ENCODE measurements at places on chromosomes 3 and 15.

DNA sequence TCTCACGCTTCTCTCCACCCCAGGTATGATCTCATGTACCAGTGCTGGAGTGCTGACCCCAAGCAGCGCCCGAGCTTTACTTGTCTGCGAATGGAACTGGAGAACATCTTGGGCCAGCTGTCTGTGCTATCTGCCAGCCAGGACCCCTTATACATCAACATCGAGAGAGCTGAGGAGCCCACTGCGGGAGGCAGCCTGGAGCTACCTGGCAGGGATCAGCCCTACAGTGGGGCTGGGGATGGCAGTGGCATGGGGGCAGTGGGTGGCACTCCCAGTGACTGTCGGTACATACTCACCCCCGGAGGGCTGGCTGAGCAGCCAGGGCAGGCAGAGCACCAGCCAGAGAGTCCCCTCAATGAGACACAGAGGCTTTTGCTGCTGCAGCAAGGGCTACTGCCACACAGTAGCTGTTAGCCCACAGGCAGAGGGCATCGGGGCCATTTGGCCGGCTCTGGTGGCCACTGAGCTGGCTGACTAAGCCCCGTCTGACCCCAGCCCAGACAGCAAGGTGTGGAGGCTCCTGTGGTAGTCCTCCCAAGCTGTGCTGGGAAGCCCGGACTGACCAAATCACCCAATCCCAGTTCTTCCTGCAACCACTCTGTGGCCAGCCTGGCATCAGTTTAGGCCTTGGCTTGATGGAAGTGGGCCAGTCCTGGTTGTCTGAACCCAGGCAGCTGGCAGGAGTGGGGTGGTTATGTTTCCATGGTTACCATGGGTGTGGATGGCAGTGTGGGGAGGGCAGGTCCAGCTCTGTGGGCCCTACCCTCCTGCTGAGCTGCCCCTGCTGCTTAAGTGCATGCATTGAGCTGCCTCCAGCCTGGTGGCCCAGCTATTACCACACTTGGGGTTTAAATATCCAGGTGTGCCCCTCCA is 19.1 kb downstream of the TYRO3 start:
- DNase-seq: no peak

DNA sequence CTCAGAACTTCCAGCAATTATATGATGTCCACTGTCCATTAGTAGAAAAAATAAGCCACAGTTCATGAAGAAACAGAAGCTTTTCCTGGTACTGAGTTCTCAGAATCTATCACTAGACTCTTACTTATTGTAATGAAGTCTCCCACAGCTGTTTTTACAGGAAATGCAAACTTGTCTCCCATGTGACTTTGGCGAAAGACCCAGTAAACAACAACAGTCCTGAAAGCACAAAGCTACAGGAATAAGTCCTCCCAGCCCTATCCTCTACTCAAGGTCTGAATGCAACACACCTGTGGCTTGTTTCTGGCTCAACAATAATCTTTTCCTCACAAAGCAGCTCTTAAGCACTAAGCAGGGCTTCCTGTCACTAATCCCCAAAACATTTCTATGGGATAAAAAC is 55.9 kb downstream of the EOMES start:
- DNase-seq: no peak

DNA sequence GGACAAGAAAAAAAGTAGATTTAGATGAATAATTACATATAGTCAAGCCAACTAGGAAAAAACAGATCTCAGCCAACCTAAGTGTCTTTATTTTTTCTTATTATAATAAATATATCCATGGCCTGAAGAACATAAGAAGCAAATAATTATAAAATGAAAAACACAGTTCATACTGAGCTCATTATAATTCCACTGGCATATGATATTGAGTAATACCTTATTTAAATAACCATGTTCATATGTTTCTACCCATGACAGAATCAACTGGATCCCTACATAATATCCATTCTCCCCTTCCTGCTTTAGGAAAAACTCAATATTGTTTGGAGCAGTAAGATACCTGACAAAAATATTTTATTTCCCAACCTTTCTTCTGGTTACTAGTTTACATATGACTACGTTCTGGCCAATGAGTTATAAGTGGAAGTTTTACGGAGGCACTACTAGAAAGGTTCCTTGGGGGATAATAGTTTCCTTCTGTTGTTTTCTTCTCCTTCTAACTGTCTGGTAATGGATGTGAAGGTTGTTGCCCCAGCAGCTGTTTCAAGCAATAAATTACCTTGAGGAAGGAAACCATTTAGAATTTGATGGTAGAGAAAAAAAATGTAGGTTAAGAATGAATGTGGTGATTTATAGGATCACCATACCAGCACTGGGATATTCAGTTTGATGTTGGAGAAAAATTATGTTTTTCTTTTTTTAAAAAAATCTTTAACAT is 184.1 kb upstream of the MBNL1 start:
- DNase-seq: no peak

- DNase-seq: no peak
Observed at GRCh38 chr3:190525634-190526033, 11.7 kb downstream of the IL1RAP start.

DNA sequence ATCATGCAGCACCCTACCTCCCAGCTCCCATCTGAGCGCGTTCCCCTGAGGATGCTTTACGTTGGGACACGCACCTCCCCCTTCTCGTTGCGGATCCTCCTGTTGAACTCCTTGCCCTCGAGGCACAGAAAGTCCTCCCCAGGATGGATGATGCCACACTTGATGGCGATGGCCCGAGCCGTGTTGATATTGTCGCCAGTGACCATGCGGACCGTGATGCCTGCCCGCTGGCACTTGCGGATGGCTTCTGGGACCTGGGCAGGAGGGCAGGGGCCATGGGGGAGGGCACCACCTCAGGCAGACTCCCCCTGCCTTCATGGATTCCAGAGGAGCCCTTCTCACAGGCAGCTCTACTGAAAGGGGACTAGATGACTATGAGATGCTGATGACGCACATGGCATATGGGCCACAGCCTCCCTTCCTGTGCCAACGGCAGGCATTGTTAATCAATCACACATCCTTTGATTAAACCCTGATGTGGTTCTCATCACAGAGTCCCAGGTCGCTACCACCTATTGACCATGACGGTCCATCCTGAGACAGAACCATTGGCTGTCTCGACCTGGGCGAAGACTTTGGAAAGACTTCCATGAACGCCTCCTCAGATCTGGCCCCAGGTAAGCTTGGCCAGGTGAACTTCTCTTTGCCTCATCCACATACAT is 29.5 kb upstream of the SEC13 start:
- DNase-seq: no peak

DNA sequence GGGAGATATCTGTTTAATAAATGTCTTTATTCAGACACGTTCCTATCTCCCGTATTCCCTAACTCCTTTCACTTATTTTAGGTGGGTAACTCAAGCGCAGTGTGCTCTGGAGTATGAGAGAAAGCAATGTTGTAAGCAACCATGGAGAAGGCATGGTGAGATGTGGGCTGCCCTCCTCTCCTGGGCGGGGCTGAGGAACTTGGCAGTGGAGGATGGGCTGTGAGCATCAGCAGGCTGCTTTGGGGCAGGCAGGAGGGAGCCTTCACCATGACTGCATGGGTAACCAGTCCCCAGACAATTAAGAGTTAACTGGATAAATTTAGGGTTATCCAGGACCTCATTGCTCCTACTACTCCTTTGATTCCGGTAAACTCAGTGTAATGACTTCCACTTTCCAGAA is 126.1 kb downstream of the RORA start:
- DNase-seq: no peak

GRCh38 chr3:189593581-189593980 is 37.6 kb upstream of the TP63 start:
- DNase-seq: no peak

DNA sequence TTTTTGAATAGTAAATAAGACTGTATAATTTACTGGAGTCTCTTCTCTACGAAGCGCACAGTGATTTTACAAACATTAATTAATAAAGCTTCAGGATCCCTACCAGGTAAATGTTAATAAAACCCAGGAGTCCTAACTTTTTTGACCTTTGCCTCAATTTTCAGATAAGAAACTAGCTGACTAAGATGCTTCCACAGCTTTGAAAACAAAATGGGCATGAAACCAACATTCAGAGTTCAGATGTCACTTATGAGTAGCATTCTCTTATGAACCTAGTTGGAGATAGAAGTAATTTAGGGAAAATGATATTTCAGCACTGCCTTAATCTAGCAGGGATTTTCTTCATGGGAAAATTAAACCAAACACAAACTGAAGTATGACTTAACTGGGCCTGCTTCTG is 13.0 kb upstream of the FHIT start:
- DNase-seq: no peak

DNA sequence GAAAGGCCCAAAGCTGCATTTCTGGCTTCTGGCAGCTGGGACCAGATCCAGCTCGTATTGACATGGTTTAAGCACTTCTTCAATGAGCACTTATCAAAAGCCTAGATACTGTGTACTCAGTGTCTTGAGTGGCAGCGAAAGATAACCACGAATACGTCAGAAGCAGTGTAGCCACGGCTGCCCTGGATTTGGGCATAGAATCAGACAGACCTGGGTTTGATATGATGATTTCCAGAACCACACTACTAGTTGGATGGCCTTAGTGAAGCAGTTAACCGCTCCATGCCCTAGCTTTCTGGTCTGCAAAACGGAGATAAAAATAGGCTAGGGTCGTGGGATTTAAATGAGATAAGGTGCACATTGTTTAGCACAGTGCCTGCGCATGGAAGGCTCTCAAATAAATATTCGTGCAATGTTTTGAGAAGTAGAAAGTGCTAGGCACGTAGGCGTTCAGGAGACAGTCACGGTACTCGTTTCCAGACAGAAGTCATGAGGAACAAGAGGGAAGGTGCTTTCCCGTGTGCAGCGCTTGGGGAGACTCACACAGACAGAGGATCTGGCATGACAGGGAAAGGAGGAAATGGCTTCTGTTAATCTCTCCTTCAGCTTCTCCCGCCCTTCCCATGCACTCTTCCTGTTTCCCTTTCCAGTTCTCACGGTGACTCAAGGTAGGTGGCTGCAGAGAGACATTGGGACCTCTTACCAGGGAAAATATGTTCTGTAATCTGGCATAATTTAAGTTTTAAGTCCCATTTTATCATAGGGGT is 70.3 kb downstream of the CCNL1 start:
- DNase-seq: peak; percentile 65

DNA sequence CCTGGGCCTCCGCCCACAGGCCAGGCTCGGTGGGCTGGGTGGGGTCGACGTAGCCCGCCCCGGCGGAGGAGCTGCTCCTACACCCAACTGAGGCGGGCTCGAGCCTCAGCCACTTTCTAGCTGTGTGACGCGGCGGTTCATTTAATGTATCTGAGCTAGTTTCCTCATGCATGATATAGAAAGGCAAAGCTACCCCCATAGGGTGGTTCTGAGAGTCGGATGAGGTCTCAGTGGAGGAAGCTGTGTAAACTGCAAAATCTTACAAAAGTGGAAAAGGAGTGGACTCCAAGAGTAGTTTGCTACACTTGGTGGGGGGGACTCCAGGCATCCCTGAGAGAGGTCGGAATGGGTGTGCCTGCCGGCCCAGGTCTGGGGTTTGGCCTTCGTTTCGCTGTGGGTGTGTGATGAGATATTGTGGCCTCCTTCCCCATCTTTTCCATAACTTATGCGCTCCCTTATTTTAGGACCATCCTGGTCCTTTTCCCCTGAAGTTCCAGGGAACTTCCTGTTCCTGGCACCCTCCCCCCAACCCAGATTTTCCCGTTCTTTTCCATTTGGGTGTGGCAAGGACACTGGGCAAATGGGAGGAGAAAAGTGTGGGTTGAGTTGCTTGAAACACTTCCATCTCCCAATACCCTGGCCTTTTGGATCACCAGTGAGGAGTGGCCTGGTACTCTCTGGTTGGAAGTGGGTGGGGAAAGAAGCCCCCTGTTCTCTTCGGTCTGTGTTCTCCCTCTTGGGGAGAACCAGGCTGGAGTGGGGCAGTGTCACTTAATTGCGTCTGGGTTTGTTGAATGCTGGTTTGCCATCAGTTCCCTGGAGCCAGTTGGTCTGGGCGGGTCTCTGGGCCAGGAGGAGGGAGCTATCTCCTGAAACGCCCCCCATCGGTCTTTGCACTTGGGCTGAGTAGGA is 1.1 kb downstream of the PDIA5 start:
- DNase-seq: peak; percentile 16

All from LoVo (cell line).